GM20000 (cell line): ENCODE measurements at places on chromosomes 6 and 20.
A peak's percentile ranks its signal among the peaks of the same experiment; 100 is the strongest.

GRCh38 chr20:31969991-31970390, 2.0 kb downstream of the XKR7 start:
- DNase-seq = no peak

- DNase-seq = no peak
Measured at GRCh38 chr6:22657352-22657980, 88.1 kb downstream of the HDGFL1 start.

DNA sequence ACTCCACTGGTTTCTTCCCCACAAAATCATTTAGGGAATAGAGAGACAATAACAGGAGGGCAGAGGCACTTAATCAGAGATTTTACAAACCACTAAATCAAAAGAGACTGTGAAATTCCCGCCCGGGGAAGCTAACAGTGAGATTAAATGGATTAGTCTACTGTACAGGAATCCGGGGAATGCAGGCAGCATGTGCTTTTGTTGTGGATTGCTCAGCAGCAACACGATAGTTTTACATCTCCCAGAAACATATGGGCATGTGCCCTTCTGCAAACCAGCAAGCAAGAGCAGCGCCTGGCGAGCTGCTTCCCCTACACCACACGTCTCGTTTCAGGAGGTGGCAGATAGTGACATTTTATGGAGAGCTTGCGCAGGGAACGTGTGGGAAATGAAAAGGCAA, 382.3 kb downstream of the CD83 start:
- DNase-seq = no peak

DNA sequence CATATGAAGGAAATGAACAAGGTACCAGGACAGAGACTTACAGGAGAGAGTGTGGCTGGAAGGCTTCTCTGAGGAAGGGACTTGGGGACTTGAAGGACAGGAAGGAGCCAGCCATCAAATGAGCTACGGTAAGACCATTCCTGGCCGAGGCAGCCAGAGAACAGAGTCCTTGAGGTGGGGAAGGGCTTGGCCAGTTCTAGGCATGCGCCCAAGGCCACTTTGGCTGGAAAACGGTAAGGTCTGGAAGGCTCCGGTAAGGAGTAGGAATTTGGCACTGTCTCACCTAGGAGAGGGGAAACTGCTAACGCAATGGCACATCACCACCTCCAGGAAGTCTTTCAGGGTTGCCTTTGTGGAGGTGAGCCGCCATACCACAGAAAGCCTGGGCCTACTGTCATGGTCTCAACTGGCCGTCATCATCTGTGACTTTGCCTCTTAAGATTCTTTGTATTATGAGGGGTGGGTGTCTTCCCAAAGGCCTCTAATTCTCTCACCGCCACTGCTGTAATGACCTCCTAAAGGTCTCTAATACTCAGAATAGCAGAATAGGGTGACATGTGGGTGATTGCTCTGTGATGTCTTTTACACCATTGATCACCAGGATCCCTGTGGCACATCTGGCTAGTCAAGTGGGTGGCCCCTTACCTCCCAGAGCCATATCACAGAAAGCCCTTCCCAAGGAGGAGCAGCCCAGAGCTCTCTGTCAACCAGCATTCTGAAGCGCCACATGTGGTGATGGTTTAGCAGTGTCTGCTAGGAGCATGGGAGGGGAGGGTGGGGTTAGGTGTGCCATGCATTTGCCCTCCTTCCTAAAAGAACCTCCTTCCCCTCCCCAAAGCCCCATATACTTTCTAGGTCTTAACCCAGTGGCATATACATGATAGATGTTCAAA, 17.7 kb upstream of the STX16 start:
- DNase-seq = no peak

GRCh38 chr20:49037962-49038387, 8.1 kb upstream of the CSE1L start:
- no peak for DNase-seq

GRCh38 chr6:106560996-106561685, 68.2 kb downstream of the RTN4IP1 start:
- no peak for DNase-seq

GRCh38 chr6:20092071-20092566, 120.2 kb downstream of the MBOAT1 start:
- DNase-seq = peak; percentile 41

- no peak for DNase-seq
Measured at GRCh38 chr6:7196019-7196402, 88.2 kb downstream of the RREB1 start.

DNA sequence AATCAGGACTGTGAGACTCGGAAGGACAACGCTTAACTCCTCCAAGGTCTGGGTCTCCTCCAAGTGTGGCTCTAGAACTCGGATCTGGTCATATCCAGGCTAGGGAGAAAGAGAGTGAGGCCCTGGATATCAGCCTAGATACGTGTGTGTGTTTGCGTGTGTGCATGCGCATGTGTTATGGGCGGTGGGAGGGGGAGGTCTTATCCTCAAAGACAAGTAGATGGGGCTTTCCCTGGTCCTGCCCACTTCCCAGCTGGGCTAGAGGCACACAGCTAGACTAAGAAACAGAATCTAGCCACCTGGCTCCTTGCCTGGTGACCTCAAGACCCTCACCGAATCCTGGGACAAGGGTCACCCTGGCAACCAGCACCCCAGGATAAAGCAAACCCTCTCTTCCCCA, 13.2 kb downstream of the CPNE5 start:
- no peak for DNase-seq

GRCh38 chr6:52135217-52135616, 47.8 kb upstream of the PKHD1 start:
- no peak for DNase-seq

DNA sequence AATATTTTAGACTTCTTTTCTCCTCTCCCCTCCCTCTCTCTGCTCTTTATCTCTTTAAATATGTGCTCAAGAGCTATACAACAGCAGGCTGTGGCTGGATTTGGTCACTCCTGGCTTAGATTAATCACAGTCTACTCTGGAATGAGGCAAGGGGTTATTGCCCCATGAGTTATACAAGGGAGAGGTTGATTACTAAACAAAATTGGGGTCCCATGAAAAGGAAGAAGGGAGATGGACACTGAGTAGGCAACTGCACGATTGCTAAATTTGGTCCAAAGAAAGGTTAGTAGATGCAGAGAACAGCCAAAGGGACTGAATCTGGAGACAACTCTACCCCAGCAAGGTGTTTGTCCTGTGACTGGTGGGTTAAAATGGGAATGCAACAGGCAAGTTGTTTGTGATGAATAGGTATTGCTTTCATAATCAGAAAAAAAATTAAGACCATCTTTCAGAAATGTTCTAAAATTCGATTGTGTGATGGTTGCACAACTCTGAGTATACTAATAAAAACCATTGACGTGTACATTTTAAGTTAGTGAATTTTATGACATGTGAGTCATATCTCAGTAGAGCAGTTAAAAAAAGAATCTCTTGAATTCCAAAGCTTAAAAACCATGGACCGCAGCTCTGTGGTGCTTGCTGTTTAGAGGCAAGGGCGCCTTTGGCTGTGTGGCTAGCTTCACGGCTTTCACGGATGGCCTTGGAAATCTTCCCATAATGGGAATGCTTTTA, 57.1 kb downstream of the KIZ start:
- DNase-seq = no peak

DNA sequence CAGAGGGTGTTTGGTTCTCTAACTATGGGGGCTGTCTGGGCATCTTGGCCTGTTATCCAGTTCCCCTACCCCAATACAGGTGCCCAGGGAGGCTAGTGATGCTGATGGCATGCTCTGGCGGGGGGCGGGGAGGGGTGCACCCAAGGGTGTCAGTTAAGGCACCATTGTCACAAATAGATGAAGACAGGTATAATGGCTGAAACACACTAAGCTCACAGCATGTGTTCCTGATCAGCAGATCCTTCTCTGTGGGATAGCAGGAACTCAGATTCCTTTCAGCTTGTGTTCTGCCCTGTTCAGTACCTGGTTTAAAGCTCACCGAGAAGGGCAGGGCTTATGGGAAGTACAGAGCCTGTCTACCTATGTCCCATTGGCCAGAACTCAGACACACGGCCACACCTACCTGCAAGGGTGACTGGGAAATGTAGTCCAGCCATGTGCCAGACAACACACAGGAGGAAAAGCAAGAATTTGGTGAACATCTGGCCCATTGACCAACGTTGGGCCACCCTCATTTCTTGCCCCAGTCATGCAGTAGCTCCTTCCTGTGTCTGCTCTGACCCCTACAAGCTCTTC, 3.4 kb upstream of the RSPO4 start:
- peak; percentile 65 for DNase-seq

GRCh38 chr20:4161401-4162251, 146.3 kb upstream of the RNF24 start:
- no peak for DNase-seq

DNA sequence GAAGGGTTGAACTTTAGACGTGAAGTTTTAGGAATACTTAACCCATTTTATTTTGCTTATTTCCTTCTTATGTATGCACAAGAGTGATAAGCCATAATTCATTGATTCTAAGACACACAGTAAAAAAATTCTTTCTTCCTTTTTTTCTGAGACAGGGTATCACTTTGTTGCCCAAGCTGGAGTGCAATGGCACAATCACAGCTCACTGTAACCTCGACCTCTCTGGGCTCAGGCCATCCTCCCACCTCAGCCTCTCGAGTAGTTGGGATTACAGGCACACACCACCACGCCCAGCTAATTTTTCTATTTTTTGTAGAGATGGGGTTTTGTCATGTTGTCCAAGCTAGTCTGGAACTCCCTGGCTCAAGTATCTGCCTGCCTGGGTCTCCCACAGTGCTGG, 116.6 kb upstream of the RNF24 start:
- no peak for DNase-seq

GRCh38 chr6:168537540-168537884, 96.5 kb downstream of the SMOC2 start:
- DNase-seq = no peak

GRCh38 chr6:15827496-15828255, 164.8 kb upstream of the DTNBP1 start:
- DNase-seq = no peak

GRCh38 chr6:158603261-158604047, 41.1 kb downstream of the DYNLT1 start:
- no peak for DNase-seq

GRCh38 chr20:50376888-50377459, 133.2 kb upstream of the PTPN1 start:
- no peak for DNase-seq

- DNase-seq = peak; percentile 65
Measured at GRCh38 chr20:51014797-51015722, 7.8 kb downstream of the KCNG1 start.

DNA sequence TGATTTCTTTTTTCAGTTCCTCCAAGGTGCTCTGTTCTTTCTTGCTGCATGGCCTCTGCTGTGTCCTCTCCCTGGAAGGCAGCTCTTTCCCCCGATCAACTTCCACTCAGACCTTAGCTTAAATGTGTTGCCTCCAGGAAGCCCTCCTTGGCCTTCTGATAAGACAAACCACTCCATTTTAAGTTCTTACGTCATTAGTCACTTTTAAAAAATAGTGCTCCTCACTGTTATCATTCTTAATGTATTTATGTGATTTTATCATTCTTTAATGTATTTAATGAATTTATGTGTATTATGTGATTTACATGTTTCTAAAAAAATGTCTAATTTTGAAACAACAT, 12.2 kb upstream of the MANBAL start:
- DNase-seq = no peak

DNA sequence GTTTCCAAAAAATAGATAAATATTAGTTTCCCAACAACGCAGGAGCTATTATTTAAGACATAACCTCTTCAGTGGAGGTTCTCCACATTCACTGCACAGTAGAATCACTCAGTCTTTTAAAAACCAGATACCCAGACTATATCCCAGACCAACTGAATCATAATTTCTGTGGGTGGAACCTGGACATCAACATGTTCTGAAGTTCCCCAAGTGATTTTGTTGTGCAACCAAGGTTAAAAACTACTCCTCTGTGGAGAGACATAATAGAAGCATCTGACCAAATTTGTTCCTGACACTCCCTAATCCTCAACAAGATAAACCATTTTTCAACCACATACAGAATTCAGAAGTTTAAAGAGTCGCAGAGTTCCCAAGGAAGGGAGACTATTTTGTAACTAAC, 42.3 kb downstream of the STK38 start:
- DNase-seq = no peak

DNA sequence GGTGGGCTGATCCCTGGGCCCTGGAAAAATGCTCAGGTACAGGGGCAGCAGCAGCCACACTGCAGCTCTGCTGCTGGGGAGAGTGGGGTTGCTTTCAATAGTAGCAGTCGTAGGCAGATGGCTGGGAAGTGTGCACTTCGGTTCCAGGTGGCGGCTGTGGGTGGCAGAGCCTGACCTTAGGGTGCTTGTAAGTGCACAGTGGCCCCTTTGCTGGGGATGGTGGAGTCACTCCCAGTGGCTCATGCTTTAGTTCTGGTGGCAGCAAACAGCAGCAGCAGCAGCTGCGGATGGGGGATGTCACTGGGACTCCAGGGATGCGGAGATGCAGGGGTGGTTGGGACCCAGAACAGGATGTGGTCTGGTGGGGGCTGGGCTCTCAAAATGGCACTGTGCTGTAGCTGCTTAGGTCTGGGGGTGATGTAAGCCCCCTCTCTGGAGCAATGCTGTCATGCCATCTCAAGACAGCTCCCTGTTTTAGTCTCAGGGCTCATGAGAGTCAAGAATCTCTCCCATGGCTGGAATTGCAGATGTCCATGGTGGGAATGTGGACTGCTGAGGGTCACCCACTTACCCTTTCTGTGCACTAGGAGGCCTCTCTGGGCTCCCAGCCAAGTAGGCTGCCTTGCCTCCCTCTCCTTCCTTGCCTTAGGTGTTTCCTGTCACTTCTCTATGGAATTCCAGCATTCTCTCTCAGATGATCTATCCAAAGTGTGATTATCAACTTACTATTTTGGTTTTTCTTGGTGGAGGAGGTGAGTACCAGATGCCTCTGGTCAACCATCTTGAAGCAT, 146.7 kb upstream of the SLC22A23 start:
- DNase-seq = no peak

DNA sequence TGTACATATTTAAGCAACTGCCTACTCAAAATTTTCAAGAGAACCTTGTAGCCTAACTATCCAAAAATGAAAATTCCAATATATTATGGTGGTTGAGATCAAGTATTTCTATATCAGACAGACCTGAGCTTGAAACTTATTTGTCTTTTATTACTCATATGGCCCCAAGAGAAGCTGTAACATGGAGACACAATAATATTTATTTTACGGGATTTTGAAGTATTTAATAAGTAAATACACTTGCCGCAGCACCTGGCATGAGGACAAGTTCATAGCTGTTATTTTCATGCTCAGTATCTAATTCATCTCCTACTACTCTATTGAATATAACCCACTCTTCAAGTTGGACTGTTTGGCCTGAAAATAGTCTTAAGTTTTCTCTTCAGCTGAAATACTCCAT, 28.0 kb downstream of the PTPRK start:
- no peak for DNase-seq

GRCh38 chr6:100023798-100024197, 29.8 kb upstream of the MCHR2 start:
- DNase-seq = no peak

DNA sequence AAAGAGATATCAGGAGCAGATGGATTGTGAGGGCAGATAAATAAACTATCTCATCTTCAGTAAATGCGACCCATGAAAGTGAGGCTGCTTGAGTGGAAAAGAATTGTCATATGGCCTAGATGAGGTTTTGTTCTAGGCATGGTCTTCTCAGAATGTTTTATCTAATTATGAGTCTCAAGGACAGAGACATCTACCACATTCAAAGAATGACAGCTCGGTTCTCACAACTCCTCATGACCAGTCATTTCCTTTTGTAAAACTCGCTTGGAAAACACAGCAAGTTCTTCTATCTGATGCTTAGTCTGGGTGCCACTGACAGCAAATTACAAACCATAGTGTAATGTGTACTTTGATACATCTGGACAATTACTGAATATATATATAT, 140.5 kb downstream of the CCDC170 start:
- DNase-seq = no peak
